Upper lobe of right lung (tissue), 1 donor: ENCODE measurements at places on chromosomes 7 and 10. TPM values are rescaled to one million over a fixed set of nuclear protein-coding genes. Genes with fewer than 3 reads are reported as not detected.

GRCh38 chr7:133023370-133024071, 58.4 kb downstream of the CHCHD3 start:
- H3K27me3 ChIP-seq = no peaks in the 10 kb centered on the region
- H3K27ac ChIP-seq = no peak overlapping the region
- H3K36me3 ChIP-seq = no peaks in the 10 kb centered on the region
- peaks cover 6% of the 10 kb centered on the region for H3K4me1 ChIP-seq
- no peak overlapping the region for H3K4me3 ChIP-seq

DNA sequence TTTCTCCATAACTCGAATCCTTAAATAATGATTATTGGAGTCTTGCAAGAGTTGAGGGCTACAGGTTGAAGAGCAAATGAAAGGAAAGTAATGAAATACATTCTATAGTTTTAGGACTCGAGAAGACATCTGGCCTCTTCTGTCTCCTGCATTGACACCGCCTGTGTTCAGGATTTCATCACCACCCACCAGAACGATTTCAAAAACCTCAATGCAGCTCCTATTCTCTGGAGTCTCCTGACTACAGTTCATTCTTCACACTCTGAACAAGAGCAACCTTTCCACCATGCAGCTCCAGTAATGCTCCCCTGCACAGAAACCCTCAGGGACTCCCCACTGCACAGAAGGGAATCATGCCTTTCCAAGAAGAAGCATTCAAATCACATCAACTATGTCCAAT, 5.5 kb downstream of the IL15RA start:
- no peaks in the 10 kb centered on the region for H3K27me3 ChIP-seq
- peak overlapping the region; percentile 71 for H3K27ac ChIP-seq
- no peak overlapping the region for H3K4me3 ChIP-seq
- peaks cover 39% of the 10 kb centered on the region for H3K4me1 ChIP-seq
- no peaks in the 10 kb centered on the region for H3K36me3 ChIP-seq

GRCh38 chr10:57015187-57015586, 654.1 kb upstream of the ZWINT start:
- no peaks in the 10 kb centered on the region for H3K27me3 ChIP-seq
- H3K4me1 ChIP-seq = no peaks in the 10 kb centered on the region
- DNase-seq = no peak
- no peak overlapping the region for H3K4me3 ChIP-seq
- no peak overlapping the region for H3K27ac ChIP-seq

DNA sequence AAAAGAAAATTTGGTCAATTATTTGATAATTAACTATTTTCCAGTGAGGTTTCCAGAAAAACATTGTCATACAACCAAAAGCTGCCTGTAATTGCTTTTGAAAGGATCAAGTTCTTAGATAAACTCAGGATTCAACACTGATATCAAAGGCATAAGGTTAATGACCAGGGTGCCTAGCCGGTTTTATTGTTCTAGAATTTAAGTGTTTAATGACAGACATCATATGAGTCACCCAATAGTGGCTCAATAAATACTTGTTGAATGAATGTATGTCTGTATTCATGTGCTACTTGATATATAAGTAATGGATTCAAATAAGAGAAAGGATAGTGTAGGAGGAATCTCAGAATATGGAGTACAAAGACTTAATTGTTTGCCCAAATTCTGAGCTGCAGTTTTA, 196.1 kb upstream of the LRGUK start:
- H3K4me3 ChIP-seq = no peak overlapping the region
- H3K36me3 ChIP-seq = no peaks in the 10 kb centered on the region
- DNase-seq = no peak
- H3K27me3 ChIP-seq = no peaks in the 10 kb centered on the region

GRCh38 chr10:73900064-73900463, 10.9 kb upstream of the PLAU start:
- H3K4me1 ChIP-seq = no peaks in the 10 kb centered on the region
- H3K36me3 ChIP-seq = no peaks in the 10 kb centered on the region
- no peak for DNase-seq
- H3K27me3 ChIP-seq = no peaks in the 10 kb centered on the region
- H3K27ac ChIP-seq = no peak overlapping the region

GRCh38 chr7:113071465-113071864, 15.2 kb downstream of the GPR85 start:
- H3K27ac ChIP-seq = no peak overlapping the region
- no peaks in the 10 kb centered on the region for H3K36me3 ChIP-seq
- no peak overlapping the region for H3K4me3 ChIP-seq
- H3K27me3 ChIP-seq = no peaks in the 10 kb centered on the region
- H3K4me1 ChIP-seq = no peaks in the 10 kb centered on the region

DNA sequence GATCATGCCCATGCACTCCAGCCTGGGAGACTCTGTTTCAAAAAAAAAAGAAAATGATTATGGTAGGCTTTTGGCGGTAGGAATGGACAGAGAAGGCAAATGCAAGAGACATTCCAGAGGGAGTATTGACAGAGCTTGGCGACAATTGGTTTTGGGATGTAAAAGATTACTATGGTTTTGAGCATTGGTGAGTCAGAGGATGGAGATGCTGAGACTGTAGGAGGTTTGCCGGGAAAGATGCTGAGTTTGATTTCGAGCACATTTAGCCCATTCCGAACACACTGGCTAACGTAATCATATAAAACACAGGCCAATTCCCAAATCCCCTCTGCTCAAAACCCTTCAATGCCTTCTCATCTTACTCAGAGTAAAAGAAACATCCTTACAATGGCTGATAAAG, 161.6 kb upstream of the MKLN1 start:
- H3K4me1 ChIP-seq = no peaks in the 10 kb centered on the region
- DNase-seq = no peak
- H3K27me3 ChIP-seq = no peaks in the 10 kb centered on the region
- no peak overlapping the region for H3K4me3 ChIP-seq
- H3K27ac ChIP-seq = no peak overlapping the region
- no peaks in the 10 kb centered on the region for H3K36me3 ChIP-seq

DNA sequence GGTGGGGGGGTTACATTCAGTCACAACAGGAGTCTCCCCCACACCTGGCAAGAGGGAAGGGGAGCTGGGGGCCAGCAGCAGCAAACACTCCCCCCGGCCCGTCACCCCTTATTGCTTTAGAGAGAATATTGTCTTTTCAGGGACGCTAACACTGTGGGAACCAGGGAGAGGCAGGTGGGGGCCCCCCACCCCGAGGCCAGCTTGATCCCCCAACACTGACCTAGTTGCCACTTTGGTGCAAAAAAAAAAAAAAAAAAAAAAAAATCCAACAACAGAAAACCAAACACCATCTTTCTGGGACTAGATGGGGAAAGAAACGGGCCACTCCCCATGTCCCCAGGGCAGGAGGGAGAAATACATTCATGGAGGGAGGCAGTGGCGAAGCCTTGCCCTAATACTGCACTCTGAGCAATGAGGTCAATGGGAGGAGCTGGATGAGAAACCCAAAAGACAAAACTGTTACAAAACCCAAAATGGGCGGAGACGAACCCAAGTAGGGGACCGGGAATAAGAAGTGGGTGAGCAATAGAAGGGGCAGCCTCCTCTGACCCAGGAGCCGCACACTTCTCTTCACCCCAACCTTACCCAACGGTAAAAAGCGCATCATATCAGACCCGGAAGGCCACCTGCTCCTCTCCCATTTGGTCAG, 6.5 kb downstream of the GNB2 start:
- peaks cover 8% of the 10 kb centered on the region for H3K4me1 ChIP-seq
- DNase-seq = no peak
- H3K36me3 ChIP-seq = peaks cover 83% of the 10 kb centered on the region
- no peaks in the 10 kb centered on the region for H3K27me3 ChIP-seq
- H3K4me3 ChIP-seq = no peak overlapping the region
- H3K27ac ChIP-seq = peak overlapping the region; percentile 9

GRCh38 chr10:22536620-22537019, 177.8 kb downstream of the PIP4K2A start:
- H3K4me1 ChIP-seq = no peaks in the 10 kb centered on the region
- H3K4me3 ChIP-seq = no peak overlapping the region
- no peaks in the 10 kb centered on the region for H3K27me3 ChIP-seq
- H3K36me3 ChIP-seq = peaks cover 33% of the 10 kb centered on the region
- no peak for DNase-seq
- H3K27ac ChIP-seq = no peak overlapping the region

GRCh38 chr10:28730031-28730778, 52.9 kb downstream of the BAMBI start:
- no peak overlapping the region for H3K4me3 ChIP-seq
- no peak for DNase-seq
- no peaks in the 10 kb centered on the region for H3K4me1 ChIP-seq

- H3K36me3 ChIP-seq = no peaks in the 10 kb centered on the region
- no peaks in the 10 kb centered on the region for H3K4me1 ChIP-seq
- no peaks in the 10 kb centered on the region for H3K27me3 ChIP-seq
- H3K4me3 ChIP-seq = no peak overlapping the region
- H3K27ac ChIP-seq = no peak overlapping the region
These were observed 131.3 kb downstream of the PLPP4 start for GRCh38 chr10:120588311-120588710.

- peak overlapping the region; percentile 12 for H3K4me3 ChIP-seq
- no peaks in the 10 kb centered on the region for H3K27me3 ChIP-seq
- H3K36me3 ChIP-seq = no peaks in the 10 kb centered on the region
- H3K4me1 ChIP-seq = peaks cover 42% of the 10 kb centered on the region
These were observed 595 bp upstream of the SUN1 start for GRCh38 chr7:831596-832166.

GRCh38 chr7:50554431-50555322, 10.5 kb downstream of the DDC start:
- no peak overlapping the region for H3K27ac ChIP-seq
- H3K4me1 ChIP-seq = peaks cover 5% of the 10 kb centered on the region
- DNase-seq = no peak
- no peaks in the 10 kb centered on the region for H3K36me3 ChIP-seq
- no peak overlapping the region for H3K4me3 ChIP-seq

DNA sequence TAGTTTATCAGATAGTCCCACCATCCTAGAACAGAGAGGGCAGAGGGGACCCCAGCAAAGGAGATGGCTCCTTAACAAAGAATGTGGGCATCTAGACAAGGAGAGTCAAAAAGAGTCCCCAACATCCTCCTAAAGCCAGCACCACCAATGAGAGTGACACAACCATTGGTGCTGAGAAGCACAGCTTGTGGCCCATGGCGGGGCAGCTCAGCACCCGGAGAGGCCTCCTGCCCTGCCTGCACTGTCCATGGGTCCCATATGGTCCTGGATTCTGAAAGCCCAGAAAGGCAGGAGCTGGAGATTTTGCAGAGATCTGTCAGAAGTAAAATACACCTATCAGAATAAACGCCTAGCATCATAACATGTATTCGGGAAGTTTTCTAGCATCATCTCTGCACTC, 311.8 kb upstream of the ZNF32 start:
- DNase-seq = peak; percentile 29
- H3K4me1 ChIP-seq = peaks cover 22% of the 10 kb centered on the region
- no peak overlapping the region for H3K27ac ChIP-seq
- no peak overlapping the region for H3K4me3 ChIP-seq
- H3K27me3 ChIP-seq = no peaks in the 10 kb centered on the region
- no peaks in the 10 kb centered on the region for H3K36me3 ChIP-seq

The MRC1 gene
- 370 TPM for total RNA-seq

The SLC26A5 gene
- 1.9 TPM for total RNA-seq

The GIMAP1 gene
- 13.0 TPM for total RNA-seq

The HABP2 gene
- 3.6 TPM for total RNA-seq

The ELOVL3 gene
- 0.87 TPM for total RNA-seq

The CTAGE8 gene
- total RNA-seq = 4.9 TPM

The FAM180A gene
- total RNA-seq = 6.8 TPM

The C10orf95 gene
- 3.1 TPM for total RNA-seq
